Lung (tissue), 17 donors: ENCODE measurements at places on chromosomes 6 and 20.

DNA sequence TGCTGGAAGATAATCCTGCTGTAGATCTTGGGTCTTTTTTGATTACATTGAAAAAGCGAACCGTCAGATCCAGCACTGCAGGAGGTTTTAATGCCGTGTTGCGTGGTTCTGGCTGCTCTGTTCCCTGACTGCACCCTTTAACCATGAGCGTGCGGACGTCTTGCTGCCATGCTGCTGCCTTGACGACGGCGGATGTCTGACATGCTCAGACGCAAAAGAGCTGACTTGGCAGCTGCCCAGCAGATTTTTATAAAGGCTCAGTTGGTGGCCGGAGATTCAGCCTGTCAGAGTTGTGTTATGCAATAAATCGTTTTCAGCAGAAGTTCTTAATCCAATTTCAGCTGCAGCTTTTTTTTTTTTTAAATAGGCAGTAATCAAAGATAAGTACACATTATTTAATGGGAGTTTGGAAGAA is 119.4 kb downstream of the JARID2 start:
- DNase-seq, result peak; percentile 93

DNA sequence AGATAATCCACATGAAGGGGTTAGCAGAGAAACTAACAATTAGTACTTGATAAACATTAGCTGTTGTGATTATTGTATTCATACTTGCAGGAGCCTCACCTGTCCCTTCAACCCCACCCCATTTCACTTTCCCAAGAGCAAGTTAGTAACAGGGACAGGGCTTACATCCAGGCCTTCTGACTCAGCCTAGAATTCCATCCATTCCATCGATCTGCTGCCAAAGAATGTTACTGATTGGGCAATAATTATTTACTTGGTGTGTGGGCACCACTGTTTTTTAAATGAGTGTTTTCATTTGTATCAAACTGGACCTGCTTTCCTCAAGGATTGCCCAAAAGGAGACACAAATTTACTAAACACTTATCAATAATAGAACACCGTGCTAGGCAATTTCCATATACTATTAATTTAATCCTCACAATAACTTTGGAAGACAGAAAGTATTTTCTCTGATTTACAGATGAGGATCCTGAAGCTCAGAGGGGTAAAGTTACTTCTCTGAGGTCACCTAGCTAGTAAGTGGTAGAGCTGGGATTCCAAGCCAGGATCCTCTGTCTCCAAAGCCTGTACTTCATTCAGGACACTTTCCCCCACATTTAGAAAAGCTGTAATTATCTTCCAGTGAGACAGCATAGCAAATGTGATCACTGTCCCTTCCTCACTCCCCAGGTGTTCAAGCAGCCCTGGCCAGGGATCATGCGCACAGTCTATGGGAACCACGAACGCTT is 32.8 kb downstream of the GSS start:
- DNase-seq, result peak; percentile 59

GRCh38 chr6:127420556-127420955 is 38.6 kb downstream of the KIAA0408 start:
- DNase-seq, result peak; percentile 82

- no peak for DNase-seq
Measured at GRCh38 chr6:22010102-22010501, 286.7 kb downstream of the PRL start.

- peak; percentile 51 for DNase-seq
Measured at GRCh38 chr20:3874194-3874844, 14.9 kb upstream of the PANK2 start.

DNA sequence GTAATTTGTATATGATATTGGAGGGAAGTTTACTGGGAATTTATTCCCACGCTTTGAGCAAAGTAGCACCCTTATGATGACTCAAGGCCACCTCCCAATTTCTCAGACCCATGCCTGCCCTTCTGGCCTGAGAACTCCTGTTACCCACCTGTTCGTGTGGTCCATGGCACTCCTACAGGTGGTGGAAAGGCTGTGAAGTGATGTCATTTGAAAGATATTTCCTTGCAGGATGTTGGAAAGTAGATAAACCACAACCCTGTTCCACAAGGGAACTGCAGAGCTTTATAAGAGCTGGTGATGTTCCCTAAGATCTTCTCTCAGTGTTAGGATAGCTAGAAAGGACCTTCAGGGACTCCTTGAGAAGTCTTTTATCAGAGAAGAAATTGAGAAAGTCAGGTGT is 70.5 kb downstream of the ADGRG6 start:
- no peak for DNase-seq

DNA sequence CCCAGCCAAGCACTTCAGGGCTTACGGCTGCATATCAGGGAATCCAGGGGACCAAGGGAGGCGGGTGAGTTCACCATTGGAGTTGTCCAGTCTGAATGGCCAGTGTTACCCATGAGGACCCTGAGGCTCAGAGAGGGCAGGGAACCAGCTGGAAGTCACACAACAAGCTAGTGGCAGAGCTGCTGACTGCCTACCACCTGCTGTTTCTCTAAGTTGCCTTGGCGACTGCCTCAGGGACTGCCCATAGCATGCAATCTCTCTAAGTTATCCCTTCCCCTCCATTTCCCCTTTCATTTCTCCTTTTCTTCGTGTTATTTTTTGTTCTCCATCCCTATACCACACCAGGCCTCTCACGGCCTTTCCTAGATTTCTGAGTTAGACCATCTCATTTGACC is 71.8 kb upstream of the SIRPA start:
- no peak for DNase-seq

- DNase-seq, result no peak
Measured at GRCh38 chr6:33316603-33317418, 733 bp downstream of the ZBTB22 start.

GRCh38 chr6:36755435-36756348 is 58.1 kb downstream of the RAB44 start:
- DNase-seq, result no peak

DNA sequence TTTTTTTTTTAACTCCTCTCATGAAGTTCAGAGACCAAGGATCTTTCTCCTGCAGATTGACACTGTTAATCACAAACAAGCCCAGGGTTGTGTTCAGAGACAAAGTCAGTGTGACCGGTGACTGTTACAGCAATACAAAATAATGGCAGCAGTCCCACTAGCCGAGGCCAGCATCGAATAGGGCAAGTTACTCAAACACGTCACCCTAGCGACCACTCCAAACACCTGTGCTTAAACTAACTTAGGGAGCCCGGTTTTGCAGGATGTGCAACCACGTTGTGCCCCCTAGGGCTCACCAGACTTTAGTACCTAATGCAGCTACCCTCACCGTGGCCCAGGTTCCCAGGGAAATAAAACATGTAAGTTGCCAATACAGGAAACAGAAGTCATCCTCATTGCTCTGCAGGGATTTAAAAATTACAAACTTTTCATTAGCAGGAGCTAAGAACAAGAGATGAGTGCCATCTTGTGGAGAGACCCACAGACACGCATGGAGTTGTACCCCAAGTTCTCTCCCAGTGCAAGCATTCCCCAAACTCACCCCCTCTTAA is 38.1 kb downstream of the FAM50B start:
- DNase-seq, result no peak

- DNase-seq, result no peak
Measured at GRCh38 chr6:146651482-146651863, 52.7 kb downstream of the ADGB start.
